NCI-H2171 (cell line): ENCODE measurements at places on chromosomes 12 and 14.

DNA sequence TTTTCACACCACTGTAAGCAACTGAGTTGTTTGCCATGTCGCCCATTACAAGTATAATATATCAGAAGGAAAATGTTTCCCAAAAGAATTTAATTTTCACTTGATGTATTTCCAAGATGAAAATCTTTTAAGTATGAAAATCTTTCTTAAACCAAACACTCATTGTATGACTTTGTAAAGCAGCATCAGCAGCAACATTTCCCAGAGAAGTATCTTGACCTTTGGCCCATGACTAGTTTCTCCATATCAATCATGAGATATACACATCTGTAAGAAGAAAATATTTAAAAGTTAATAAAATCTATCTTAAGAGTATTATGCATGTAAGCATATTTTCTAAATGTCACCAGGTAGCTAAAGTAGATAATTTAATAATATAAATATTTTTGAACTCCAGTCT lies 52.8 kb downstream of the ATP2B1 start:
- no peak for DNase-seq

DNA sequence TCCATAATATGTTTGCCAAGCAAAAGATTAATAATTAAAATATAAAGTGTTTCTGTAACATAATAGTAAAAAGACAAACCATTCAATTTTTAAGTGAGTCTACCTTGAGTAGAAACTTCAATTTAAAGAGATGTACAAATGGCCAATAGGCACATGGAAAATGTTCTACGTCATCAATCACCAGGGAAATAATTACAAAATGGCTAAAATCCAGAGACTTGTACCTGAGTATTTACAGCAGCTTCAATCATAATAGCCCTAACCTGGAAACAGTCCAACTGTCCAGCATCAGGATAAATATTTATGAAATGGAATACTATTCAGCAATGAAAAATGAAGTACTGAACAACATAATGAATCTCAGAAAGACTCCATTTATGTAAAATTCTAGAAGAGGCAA lies 95.5 kb upstream of the FAR2 start:
- no peak for DNase-seq

- DNase-seq: no peak
These were observed 673.0 kb upstream of the FLRT2 start for GRCh38 chr14:84856751-84857534.

DNA sequence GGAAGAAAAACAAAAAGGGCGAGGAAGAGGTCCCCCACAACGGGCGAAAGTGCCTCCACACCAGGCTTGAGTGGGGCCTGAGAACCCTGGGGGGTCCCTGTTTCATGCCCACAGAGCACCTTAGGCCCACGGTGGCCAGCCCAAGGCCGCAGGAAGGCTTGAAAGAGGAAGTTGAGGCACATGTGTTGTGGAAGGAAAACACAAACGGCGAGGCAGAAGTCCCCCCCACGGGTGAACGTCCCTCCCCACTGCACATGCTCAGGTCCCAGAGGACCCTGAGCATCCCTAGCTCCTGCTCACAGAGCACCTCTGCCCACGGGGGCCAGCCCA lies 371.5 kb downstream of the ALG10 start:
- no peak for DNase-seq

DNA sequence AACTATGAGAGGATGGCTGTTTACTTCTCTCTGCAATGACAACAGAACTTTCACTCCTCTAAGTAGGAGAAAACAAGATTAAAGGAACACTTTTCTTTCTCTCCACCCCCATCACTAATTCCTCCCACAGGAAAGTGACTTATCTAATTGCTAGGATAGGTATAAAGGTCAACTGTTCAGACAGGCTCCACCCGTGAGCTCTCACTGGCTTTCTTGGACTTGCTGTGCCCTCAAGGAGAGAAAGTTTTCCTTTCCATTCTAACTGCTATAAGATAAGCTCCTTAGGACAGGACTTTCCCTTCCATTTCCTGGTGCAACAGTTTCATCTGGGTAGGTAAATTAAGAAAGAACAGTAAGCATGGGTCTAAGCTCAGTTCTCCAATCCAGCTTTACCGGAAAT lies 4.8 kb downstream of the SLC41A2 start:
- no peak for DNase-seq

DNA sequence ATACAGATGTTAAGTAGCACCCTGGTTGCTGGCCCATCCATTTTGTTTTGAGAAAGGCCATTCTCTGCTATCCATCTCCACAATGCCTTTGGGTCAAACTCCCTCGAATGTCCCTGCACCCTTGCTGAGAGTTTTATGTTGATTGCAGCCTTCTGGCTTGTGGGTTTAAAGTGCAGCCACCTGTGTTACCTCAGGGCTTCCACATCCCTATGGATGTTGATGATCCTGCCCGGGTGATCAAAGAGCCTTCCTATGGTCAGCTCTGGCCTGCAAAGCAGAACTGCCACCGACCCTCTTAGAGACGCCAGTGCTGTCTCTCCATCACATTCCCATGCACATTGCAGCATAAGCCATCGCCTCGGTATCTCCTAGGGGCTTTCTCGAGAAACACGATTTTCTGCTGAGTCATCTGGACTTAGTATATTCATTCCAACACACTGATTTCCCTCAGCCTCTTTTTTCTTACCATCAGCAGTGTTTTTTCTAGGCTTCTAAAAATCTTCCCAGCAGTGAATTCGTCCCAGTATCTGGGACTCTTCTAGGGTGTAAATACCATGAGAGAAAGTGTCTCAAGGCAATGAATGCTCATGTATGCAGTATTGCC lies 585.7 kb upstream of the TMEM132C start:
- no peak for DNase-seq

- DNase-seq: no peak
These were observed 153.7 kb upstream of the PZP start for GRCh38 chr12:9361879-9362326.

GRCh38 chr12:90826036-90826435 lies 128.9 kb downstream of the CCER1 start:
- no peak for DNase-seq

DNA sequence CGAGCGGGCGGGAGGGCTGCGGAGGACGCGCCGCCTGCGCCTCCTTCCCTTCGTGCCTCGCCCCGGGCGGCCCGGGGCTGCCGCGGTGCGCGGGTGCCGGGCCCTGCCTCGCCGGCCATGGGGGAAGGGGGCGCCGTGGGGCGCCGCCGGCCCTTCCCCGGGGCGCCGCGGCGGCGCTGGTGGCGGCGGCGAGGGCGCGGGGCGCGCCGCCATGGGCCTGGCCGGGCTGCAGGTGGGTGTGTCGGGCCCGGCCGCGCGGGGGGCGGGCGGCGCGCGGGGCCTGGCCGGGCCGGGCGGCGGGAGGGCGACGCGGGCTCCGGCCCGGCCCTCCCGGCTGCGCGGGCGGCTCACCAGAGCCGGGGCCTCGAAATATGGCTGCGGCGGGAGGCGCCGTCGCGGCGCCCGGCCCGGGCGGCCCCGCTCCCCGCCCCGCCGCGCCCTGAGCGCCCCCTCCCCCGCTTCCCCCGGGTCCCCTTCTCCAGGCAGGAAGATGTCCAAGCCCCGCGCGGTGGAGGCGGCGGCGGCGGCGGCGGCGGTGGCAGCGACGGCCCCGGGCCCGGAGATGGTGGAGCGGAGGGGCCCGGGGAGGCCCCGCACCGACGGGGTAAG lies 5.1 kb downstream of the KMT5A start:
- DNase-seq: no peak

- DNase-seq: no peak
These were observed 125.4 kb downstream of the SYT10 start for GRCh38 chr12:33314223-33314622.

- no peak for DNase-seq
These were observed 8.3 kb upstream of the SP7 start for GRCh38 chr12:53344487-53344823.
